ENCODE measurements at places on chromosomes 12 and 14.

GRCh38 chr14:96817750-96818666 is 20.8 kb downstream of the VRK1 start:
- DNase-seq = no peak

DNA sequence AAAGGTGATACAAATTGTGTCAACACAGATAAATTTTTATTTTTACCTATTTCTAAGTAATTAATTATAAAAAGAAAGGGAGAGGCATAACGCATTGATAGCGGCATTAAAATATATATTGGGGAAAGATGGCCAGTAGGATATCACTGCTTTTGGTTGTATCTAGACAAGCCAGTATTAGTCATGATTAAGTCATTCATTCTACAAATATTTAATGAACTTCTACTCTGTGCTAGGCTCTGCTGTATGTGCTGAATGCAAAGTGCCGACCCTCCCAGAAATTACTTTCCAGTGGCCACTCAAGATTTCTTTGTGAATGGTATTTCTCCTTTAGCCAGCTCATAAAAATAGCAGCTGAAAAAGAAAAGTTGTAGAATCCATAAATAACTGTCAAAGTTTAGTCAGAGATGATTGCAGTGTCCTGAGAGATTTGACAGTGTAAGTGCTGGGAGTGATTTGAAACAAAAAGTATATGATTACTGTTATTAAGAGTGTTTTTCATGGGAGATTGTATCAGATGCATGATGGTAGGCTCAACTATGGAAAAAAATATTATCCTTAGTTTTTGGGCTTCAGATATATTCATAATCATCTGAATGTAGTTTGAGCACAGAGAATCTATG is 133.2 kb downstream of the MGAT4C start:
- no peak for DNase-seq

DNA sequence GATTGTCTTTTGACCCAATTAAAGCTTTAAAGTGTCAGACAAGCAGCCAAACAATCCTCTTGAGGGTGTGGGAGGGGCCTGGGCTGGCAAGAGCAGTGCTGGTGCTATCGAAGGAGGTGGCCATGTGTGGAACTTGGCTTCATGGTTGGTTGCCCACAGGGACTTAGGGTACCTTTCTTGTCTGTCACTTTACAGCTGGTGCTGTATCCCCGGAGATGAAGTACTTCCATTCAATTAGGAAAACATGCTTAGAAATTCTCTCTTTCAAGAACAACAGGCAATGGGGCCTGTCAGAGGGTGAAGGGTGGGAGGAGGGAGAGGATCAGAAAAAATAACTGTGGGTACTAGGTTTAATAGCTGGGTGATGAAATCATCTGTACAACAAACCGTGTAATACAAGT is 86.5 kb downstream of the DAAM1 start:
- no peak for DNase-seq

DNA sequence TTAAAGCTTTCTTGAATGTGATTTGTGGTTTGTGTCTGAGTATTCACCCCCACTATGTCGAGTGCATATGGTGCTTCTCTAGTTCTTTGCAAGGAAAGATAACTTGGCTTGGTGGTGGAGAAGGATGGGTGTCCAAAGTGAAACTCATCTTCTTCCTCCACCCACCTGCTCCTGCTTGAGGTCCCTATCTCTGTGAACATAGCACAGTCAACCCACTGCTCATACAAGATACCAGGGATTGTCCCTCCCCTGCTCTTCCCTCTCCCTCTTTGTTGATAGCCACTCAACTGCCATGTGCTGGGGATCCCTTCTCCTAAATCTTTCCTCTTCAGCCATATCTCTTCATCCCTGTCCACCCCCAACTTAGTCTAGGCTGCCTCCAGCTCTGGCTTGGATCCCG is 176.5 kb downstream of the ASCL4 start:
- DNase-seq = no peak

DNA sequence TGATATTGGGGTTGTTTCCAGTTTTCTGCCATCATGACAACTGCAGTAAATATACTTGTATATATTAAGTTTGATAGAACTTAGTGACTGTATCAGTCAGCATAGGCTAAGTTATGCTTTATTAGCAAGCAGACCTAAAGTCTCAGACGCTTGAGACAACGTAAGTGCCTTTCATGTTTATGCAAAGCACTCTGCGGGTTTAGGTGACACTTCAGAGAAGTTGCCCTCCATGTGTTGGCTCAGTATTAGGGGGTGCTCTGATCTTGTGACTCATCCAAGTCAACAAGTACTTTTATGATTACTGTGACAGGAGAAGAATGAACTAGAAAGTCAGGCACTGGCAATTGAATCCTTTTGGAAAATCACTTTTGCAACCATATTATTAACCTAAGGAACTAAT is 13.3 kb upstream of the OTOGL start:
- no peak for DNase-seq

GRCh38 chr12:107530701-107531100 is 154.9 kb upstream of the PWP1 start:
- no peak for DNase-seq

GRCh38 chr12:123805173-123805572 is 43.1 kb downstream of the DNAH10 start:
- DNase-seq = no peak

DNA sequence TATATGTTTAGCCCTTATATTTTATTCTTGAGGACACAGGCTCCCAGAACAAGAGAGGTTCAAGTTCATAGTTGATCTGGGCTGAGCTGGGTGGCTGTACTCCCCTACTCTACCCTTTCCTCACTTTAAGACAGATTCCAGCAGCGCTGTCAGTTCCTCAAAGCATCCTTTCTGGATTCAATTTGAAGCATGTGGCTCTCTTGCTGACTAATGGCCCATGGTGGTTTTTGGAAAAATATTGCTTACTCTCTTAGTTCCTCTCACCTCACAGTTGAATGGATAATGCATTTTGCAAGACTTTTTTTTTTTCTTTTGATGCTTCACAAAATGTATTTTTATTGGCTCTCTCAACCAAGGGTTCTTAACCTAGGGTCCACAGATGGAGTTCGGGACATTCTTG is 4.1 kb downstream of the PELI2 start:
- no peak for DNase-seq

DNA sequence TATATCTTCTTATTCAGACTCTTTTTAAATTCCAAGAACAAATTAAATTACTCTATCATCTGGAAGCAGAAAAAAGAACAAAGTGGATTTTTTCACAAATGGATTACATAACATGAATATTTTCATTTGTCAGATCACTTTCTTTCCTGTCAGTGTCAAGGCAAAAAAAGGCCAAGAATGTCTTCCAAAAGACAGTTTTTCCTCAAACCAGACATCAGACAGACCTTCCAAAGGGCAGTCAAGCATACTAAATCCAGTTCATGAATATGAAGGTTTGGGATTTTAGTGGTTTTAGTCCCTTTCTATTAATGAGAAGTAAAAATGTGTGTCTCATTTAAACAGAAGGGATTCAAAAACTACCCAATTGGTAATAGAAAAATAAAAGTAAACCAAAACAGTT is 336.0 kb downstream of the CEP128 start:
- peak; percentile 41 for DNase-seq

DNA sequence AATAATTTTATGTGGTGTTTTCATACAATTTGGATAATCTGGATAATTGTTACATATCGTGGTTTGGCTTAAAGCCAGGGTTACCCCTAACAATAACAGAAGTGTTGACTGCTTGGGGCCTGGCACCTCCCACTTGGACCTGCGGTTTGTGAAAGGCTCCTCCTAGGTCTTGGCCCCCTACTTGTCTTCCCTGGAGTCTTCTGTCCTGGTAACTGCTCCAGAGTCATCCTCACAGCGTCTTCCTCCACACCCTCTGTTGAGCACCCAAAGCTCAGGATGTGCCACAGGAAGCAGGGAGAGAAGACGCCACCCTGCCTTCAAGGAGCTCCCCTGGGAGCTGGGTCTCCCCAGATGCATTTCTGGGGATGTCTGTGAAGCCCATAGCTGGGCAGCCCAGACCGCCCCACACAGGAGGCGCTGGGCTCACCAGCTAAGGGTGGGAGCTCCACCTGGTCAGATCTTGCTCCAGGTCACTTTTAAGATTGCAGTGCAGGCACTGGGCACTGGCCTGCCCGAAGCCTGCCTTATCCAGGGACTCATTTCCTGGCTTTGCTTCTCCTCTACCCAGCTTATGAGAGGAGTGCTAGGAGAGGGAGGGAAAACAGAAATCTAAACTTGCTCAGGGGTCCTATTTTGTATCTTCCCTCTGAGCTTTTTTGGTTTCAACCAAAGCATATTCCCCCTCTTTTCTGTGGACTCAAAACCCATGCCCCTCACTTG is 98.2 kb downstream of the ZFP36L1 start:
- no peak for DNase-seq

DNA sequence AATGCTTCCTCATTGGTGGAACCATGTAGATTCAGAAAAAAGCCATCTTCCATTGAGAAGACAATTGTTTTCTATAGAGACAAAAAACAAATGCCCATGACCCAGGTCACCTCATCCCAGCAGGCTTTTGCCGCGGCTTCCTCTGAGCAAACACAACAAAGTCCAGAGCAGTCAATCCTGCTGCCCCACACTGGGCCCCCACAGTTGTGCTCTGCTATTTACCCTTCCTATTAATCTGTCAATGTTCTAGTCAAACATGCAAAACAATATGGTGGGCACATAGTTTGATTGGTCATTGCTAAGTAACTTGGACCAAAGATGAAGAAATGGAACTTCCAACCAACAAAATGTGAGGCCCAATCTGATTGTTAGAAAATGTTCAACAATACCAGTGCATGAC is 20.7 kb downstream of the C12orf42 start:
- no peak for DNase-seq

GRCh38 chr12:92938018-92938417 is 8.9 kb upstream of the EEA1 start:
- DNase-seq = no peak
